IPS DF 6.9 (cell line): ENCODE measurements at places on chromosomes 3 and 15.

DNA sequence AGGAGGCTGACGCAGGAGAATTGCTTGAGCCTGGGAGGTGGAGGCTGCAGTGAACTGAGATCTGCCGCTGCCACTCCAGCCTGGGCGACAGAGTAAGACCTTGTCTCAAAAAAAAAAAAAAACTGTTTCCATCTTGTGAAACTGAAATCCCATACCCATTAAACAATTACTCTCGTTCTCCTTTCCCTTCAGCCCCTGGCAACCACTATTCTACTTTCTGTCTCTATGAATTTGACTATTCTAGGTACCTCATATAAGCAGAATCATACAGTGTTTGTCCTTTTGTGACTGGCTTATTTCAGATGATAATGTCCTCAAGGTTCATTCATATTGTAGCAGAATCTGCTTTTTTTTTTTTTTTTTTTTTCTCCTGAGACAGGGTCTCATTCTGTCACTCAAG lies 51.5 kb upstream of the UBE2E1 start:
- DNase-seq, result no peak

GRCh38 chr3:124147429-124147828 lies 155.5 kb upstream of the ROPN1 start:
- DNase-seq, result no peak

DNA sequence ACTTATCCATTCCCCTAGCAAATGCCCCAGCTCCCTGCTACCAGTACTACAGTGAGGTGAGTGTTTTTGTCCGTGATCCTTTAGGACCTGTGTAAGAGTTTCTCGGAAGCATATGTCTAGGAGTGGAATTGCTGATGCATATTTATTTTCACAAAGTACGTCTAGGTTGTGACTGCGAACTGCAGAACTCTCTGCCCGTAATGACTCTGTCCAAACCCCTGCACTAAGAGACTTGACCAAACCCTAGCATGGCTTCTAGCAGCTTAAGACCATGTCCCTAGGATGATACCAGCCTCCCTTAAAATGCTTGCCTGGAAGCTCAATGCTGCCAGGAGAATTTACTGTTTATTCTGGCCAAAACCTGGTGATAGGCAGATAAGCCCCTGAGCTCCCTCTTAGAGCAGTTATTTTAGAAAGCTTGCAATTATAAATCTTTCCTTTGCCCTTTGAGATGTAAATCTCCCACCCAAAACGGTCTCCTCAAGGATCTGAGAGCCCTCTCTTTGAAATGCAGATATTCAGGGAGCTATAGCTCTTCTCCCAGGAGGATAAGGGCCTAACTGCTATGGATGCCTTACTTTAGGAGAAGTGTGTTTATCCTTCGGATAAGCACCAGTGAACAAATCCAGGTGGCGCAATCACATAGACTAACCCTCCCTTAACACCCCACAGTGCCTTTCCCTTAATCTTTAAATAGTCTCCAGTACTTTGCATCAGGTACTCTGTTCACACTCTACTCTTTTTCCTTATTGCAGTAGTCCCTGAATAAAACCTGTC lies 14.7 kb upstream of the CA12 start:
- DNase-seq, result no peak

DNA sequence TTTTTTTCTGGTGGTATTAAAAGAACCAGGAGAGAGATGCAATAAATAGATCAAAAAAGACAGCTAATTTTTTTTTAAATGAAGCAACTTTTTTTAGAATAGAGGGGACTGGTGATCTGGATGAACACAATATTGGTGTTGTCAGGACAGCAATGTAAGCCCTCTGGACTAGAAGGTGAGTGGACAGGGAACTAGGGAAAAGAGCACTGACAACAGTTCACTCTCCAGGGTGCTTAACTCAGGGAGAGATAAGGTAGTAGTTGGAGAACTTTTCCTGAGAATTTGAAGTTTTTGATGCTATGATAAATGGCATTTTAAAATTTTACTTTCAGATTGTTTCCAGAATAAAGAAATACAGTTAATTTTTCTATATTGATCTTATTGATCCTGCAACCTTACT lies 158.3 kb upstream of the STAC start:
- no peak for DNase-seq

- no peak for DNase-seq
Observed at GRCh38 chr3:24953060-24953771, 458.6 kb upstream of the THRB start.

DNA sequence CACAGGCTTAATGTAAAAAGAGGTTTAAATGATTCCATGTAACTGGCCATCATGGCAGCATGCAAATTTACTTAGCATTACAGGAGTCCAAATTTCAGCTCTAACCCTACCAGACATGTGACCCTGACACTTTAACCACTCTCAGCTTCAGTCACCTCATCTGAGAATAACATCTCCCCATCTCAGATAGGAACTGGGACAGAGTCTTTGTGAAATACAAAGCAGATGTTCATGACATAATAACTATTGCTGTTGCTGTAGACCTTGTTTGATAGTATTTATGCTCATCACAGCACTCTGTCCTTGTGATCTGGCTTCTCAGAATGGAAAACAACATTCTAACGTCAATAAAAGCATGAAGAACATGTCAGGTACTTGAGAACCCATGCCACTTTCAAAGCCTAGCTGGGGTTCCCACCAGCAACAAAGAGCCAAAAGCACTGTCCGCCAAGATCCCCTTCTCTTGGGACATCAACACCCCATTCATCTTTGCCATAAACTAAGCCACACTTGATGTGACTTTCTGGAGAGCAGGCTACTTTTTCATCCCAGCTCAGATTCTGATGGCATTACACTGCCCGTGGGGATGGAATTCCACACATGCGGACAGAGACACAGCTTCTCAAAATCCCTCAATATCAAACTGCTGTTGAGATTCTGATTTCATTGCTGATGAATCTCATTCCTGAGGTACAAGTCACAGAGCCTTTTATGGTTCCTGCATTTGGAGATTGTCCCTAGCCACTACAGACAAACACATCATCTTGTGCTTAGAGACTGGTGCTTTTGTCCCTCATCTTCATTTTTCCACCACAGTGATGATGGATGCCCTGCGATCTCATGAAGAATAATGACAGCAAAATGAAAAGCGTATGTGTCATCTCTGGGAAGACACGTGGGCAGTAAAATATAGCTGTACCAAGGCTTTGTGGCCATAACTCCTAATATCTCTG lies 202.7 kb downstream of the TNIK start:
- DNase-seq, result no peak

GRCh38 chr3:24428481-24428880 lies 66.2 kb downstream of the THRB start:
- DNase-seq, result no peak

- DNase-seq, result no peak
Observed at GRCh38 chr15:64447536-64448315, 12.7 kb upstream of the ZNF609 start.

DNA sequence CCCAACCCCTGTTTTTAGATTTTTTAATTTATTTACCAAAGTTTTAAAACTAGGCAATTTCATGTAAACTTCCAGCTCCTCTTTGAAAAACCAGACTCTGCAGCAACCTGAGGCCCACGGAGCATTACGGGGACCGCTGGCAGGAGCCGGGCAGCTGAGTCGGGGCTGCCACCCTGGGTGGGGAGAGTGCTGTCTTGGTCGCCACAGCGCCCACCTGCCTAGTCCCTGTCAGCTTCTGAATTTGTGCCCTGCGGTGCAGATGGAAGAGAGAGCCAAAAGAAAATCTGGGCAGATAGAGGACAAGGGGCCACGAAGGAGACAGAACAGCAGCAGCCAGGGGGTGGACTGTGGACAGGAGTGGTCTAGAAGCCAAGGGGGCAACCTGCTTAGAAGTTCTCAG lies 34.6 kb downstream of the PXYLP1 start:
- no peak for DNase-seq

DNA sequence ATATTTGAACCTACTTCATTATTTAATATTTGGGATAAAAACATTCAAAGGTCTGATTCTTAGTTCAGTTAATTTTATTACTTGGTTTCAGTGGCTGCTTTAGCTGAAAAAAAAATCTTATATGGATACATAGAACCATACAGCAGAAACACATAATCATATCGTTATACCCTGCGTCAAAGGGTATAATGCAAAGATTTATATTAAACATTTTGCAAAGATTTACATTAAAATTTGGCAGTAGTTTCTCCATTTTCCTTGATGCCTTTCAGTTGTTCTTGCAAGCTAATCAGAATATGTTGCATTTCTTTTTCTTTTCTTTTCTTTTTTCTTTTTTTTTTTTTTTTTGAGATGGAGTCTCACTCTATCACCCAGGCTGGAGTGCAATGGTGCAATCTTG lies 31.4 kb downstream of the CLDN11 start:
- DNase-seq, result no peak

GRCh38 chr3:46429671-46430070 lies 22.6 kb downstream of the CCRL2 start:
- no peak for DNase-seq

DNA sequence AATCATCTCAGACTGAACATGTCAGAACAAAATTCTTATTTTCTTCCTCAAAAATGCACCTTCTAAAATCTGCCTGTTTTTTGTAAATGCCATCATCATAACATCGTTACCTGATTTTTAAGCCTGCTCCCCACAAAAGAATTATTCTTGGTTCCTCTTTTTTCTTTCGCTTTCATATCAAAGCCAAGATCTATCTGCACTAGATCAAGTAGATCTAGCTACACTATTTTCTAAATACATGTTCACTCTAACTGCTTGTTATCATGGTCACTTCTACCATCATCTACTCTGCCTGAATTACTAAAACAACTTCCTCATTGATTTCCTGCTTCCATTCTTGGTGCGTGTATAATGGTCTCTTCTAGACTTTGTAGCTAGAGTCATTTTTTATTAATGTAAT lies 217.7 kb downstream of the ARPP21 start:
- no peak for DNase-seq

DNA sequence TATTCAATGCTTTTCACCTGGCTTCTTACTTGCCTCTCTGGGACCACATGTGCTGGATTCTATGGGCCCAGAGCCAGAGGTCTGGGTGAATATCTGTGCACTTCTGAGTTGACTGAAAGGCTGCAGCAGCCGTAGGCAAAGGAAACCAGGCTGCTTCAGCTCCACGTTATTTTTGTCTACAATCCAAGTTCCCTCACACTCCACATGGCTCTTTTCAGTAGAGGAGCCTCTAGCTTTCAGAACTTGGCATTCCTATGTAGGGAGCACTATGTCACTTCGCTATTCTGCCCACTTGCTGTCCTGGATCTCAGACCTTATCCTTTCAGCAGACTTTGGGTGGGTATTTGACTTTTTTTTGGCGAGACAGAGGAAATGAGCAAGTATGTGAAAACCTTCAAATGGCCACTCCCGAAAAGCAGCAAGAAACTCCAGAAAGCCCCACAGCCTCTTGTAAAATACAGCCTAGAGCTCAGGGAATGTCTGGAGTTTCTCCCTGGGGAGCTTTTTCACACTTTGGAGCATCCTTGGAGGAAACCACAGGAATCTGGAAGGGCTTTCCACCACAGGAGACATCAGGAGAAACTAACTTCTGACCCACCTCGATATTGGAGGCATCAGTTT lies 80.9 kb downstream of the DUT start:
- no peak for DNase-seq

- no peak for DNase-seq
Observed at GRCh38 chr3:7545334-7545733, 684.4 kb downstream of the GRM7 start.

DNA sequence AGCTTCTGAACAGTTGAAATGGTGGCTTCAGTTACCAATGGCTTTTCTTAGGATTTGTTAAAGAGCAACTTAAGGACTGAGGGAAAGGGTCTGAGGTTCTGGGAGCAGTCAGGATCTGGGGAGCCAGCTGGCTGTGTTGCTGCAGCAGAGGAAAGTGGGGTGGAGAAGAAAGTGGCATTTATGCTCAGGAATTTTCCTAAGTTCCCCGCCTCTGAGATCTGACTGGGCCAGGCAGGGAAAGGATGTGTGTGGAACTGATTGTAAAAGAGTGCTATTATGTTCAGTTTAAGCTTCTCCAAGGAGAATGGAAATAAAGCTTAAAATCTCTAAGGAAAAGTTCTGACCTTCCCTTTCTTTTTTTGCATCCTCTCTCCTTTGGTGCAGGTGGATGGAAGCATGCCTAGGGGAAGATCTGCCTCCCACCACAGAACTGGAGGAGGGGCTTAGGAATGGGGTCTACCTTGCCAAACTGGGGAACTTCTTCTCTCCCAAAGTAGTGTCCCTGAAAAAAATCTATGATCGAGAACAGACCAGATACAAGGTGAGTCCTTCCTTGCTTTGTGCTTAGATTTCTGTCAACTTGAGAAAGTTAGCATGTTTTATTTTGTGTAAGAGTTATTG lies 37.8 kb downstream of the IQGAP1 start:
- DNase-seq, result no peak

GRCh38 chr3:188284455-188285212 lies 130.7 kb downstream of the LPP start:
- DNase-seq, result no peak

GRCh38 chr15:45550436-45550835 lies 27.9 kb upstream of the SLC30A4 start:
- DNase-seq, result no peak

- no peak for DNase-seq
Observed at GRCh38 chr15:40693904-40694687, 878 bp upstream of the RAD51 start.

- DNase-seq, result no peak
Observed at GRCh38 chr3:168951884-168952283, 711.6 kb downstream of the MECOM start.

DNA sequence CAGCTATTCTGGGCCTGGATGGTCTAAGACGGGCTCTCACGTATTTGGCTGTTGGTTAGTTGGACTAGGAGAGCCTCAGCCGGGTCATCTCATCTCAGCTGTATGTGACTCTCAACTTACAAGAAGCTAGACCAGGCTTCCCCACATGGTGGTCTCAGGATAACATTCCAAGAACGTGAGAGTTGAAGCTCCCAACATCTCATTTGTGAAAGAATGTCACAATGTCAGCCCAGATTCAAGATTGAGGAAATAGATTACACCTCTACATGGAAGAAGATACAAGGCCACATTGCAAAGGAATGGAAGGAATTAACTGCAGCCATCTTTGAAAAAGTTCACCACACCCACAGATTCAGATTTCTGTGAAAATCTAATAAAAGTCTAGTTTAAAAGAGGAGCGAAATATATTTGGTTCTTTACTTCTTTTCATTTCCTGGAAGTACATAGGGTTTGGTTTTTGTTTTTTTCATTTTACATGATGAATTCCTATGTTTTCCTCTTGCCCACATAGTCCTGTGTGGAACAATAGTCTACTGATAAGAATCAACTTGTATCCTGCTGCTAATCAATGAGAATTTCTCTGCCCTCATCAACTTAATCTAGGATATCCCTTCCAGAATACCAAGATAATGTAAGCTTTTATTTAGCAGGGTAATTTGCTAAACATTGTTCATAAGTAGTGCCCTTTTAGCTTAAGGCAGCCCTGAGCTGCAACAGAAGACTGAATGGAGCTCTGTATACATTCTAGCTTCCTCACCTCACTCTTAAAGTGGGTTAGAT lies 116.5 kb downstream of the CMSS1 start:
- DNase-seq, result no peak

- DNase-seq, result no peak
Observed at GRCh38 chr3:122975924-122976293, 51.7 kb downstream of the SEMA5B start.

GRCh38 chr15:91055548-91056331 lies 33.3 kb upstream of the VPS33B start:
- DNase-seq, result peak; percentile 75
